ENCODE measurements at places on chromosomes 2 and 18.

GRCh38 chr2:173043476-173043875, 32.2 kb upstream of the MAP3K20 start:
- DNase-seq, result no peak

DNA sequence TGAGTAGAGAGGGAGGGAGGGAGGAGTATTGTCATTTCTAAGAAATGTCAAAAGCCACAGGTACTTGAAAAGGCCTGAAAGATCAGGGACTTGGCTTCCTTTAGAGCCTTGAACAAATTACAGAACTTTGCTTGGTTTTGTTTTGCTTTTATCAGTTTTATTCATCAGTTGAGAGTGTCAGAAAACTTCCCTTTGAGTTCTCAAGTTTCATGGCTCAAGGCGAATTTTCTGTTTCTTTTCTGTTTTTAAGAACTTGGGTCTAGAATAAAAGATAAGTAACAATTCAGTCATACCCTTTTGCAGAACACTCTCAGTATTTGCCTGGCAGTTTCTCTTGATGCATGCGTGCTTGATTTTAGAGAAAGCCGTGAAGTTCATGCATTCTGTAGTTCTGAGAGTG, 531.9 kb downstream of the PARD3B start:
- peak; percentile 33 for DNase-seq

DNA sequence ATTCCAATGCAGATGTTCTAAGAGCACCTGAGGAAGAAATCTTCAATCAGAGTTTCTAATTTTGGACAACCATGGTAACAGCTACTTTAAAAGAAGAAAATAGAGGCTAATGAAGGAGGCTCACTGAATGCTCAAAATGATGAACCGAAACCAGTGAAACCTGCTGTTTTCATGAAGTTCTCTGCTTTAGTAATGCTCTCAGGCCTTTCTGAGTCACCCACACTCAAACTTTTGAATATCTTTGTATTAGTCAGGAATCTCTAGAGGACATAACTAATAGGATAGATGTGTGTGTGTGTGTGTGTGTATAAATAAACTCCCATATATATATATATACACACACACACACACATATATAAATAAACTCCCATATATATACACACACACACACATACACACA, 76.9 kb upstream of the RIT2 start:
- DNase-seq, result no peak

DNA sequence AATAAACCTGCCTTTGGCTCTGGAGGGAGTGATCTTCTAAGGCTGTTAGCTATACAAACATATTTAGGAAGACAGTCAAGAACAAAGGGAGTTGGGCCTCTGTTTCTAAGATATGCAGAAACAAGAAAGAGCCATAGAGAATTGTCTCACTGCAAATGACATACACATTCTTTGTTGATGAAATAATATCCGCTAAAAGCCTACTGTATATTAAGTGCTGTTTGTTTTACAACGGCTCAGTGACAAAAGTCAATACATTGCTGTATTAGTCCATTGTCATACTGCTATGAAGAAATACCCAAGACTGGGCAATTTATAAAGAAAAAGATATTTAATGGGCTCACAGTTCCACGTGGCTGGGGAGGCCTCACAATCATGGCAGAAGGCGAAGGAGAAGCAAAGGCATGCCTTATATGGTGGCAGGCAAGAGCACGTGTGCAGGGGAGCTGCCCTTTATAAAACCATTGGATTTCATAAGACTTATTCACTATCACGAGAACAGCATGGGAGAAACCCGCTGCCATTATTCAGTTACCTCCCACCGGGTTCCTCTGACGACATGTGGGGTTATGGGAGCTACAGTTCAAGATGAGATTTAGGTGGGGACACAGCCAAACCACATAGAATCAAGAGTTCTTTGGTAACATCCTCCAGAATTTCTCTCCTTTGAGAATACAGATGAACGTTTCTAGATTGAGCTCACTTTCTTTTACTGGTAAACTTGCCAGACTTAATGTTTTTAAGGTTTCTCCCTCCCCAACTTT, 157.8 kb downstream of the PIK3C3 start:
- DNase-seq, result no peak

GRCh38 chr2:159349674-159350299, 63.3 kb upstream of the WDSUB1 start:
- no peak for DNase-seq

DNA sequence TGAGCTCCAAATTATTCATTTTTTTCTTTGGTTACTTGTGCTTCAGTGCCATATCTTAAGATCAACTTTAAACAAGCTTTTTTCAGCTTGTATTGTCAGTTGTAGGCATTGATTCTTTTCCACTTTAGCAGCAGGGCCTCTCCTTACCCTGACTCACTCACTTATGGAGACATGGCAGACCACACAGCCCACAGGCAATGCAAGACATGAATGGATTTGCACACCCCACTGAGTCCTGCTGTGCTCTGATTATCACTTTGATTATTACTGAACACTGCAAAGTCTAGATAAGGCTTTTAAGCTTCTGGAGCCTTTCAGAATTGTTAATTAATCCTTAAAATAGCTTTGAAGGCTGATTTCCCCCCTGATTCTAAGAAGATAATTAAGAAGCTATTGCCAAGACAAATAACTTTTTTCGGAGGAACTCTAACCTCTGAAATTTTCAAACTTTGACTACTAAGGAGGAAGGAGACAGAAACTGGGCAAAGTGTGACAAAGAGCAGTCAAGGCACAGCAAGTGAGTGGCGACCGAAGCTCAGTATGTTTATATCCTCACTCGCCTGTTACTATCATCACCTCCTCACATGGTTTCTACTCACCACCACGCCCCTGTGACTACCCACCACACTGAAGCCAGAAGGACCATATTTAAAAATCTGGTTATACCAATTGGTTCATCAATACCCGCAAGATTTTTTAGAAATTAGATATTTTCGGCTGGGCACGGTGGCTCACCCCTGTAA, 43.3 kb downstream of the CACNB4 start:
- no peak for DNase-seq

DNA sequence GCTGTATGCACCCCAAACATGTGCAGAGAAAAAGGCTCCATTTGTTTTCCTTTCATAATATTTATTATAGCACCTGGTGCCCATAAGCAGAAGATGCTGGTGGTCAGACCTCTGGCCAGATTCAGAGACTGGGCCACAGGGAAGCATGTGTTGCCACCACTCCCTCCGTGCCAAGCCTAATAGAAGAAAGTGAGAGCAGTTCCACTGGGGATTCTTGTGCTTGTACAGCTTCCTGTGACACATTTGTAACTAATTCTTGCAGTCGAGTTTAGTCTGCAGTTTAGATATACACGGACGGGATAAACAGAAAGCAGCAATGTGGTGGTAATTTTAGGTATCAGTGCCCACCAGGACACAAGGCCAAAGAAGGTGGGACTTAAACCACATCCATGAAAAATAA, 135.4 kb upstream of the PIEZO2 start:
- DNase-seq, result no peak

DNA sequence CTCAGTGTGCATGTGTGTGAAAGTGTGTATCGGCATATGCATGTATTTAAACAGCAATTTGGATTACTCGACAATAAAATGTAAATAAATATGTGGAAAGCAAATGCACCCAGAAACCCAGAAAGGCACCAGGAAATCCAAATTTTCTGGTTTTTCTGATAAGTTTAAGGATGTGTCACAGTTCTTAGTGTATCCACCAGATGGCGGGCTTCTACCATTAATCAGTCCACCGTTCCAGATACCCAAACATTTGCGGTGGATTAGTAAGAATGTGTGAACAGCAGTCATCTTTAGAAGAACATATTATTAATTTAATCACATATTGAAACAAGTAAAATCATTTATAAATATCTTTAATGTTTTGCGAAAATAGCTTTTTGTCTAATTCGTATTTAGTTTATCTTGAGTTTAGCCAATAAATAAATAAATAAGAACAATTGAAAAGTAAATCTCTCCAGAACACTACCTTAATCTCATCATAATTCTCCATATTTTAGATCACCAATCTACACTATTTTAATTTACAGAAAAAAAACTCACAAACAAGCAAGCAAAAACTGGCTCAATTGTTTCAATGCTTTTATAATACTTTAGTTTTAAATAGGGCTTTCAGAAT, 298.9 kb downstream of the DSEL start:
- peak; percentile 66 for DNase-seq

GRCh38 chr2:205128726-205129125, 553.6 kb upstream of the NRP2 start:
- no peak for DNase-seq

GRCh38 chr18:30730915-30731314, 311.6 kb downstream of the DSC3 start:
- DNase-seq, result no peak

DNA sequence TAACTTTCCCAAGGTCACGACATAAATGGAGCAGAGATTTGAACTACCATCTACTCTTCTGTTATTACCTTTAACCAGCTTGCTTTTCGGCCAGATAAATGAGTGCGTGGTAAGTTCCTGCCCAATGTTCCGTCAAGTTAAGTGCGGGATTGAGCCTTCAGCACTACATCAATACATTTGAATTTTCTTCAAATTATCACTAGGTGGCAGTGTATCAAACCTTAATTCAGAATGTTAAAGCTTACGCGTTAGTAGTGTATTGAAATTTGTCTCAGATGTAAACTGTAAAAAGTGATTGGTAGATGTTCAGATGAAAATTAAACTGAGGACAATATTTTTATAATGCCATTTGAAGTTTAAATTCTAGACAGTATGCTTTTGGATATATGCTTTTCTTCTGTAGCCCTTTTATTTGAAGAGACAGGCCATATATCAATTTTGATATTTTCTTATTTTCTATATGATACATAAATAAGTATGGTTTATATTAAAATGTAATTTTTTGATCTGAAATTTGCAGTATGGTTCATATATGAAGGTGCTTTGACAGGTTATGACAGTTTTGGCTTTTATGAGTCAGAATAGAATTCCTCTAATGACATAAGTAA, 681.3 kb downstream of the ADCYAP1 start:
- no peak for DNase-seq

DNA sequence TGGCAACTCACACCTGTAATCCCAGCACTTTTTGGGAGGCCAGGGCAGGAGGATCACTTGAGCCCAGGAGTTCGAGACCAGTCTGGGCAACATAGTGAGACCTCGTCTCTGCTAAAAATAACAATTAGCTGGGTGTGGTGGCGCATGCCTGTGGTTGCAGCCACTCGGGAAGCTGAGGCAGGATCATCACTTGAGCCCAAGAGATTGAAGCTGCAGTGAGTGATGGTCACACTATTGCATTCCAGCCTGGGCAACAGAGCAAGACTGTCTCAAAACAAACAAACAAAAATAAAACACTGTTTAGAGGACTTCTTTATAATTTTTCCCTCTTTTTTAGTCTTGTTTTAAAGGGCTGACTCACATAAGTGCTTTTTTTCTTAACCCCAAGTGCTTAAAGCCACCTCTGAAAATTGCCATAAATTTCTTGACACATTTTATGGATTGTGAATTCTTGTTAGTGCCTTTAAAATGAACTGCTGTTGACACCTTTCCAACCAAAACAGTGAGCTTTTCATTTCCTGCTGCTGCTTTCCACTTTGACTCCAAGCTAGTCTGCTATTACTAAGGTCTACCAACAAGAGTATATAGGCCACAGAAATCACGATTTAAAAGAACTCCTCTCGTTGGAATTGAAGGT, 41.7 kb downstream of the CYP20A1 start:
- no peak for DNase-seq

- DNase-seq, result no peak
Measured at GRCh38 chr2:104708967-104709366, 144.9 kb upstream of the POU3F3 start.

DNA sequence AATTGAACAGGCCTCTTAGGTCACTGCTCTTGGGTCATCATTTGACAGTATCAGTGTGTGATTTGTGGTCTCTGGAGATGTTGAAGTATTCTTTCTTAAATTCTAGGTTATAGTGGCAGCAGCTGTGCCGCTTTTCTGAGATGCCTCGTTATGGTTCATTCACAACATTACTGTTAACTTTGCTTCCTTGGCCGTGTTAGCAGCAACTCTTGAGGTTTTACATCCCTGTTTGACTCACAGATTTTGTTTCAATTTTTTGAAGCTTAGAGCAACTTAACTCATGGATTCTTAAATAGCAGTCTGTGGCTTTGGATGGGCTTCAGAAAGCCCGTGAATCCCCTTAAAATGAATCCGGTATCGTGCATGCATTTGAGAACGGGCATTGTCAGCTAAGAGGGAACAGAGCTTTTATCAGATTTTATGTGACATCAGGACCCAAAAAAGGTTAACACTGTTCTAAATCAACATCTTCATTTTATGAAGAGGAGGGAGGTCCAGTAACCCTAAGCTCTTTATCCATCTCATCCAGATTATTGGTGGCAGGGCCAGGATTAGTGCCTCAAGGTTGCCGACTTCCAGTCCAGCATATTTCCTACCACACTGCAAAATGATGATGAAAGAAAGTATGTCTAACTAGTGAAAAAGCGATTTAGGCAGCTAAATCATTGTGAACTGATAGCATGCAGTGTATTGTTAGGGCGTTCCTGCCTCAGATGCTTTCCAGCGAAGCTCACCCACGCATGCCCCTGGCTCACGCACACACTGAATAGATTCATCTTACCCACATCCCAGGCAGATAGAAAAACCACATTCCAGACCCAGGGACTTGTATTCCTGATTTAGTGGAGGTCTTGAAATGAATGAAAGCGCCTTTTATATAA, 5.1 kb downstream of the TRIB2 start:
- DNase-seq, result no peak

DNA sequence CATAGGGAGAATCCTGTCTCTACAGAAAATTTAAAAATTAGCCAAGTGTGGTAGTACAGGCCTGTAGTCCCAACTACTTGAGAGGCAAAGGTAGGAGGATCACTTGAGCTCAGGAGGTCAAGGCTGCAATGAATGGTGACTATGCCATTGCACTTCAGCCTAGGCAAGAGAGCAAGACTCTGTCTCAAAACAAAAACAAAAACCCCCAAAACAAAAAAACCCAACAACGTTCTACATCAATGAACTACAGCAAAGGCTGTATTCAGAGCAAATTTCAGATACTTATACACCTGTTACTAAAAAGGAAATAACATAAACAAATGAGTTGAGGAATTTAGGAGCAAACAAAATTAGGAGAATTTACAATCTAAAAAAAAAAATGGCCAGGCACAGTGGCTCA, 22.6 kb downstream of the YES1 start:
- DNase-seq, result no peak

DNA sequence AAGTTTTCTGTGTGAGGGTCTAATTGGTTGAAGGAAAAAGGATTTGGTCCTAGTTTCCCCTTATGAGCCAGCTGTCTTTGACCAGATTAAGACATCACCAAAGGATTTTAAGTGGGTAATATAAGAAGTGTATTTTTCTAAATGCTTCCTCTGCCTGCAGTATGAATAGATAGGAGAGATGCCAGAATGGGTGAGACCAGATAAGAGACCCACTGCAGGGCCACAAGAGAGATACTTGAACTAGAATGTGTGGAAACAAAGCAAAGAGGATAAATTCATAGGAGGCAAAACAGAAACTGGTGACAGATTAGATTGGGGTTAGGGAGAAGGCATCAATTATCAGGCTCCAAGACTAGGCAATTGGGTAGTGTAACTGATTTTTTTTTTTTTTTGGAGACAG, 1.1 kb upstream of the HDHD2 start:
- DNase-seq, result no peak

DNA sequence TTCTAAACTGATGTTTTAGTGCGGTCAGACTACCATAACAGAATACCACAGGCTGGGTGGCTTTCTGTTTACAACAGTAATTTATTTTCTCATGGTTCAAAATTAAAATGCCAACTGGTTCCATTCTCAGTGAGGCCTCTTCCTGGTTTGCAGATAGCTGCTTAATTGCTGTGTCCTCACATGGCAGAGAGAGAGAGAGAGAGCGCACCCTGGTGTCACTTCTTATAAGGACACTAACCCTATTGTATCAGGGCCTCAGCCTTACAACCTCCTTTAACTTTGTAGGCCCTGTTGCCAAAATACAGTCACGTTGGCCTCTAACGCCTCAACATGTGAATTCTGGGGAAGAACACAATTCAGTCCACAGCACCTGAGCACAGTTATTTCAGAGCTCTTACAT, 37.5 kb upstream of the ZNF385B start:
- DNase-seq, result peak; percentile 23

Data from activated naive CD4-positive, alpha-beta T cell treated with anti-CD3 and anti-CD28 coated beads, Interleukin-2, amount 10 ng/mL, durations not matched to agents 7 days and 5 days (primary cell).